ENCODE measurements at places on chromosomes 2 and 18.

- no peak for DNase-seq
These were observed 4.9 kb upstream of the DUSP2 start for GRCh38 chr2:96150007-96150640.

GRCh38 chr2:172096626-172097547, 5.8 kb downstream of the DLX2 start:
- peak; percentile 62 for DNase-seq

GRCh38 chr2:149155988-149156387, 117.5 kb downstream of the LYPD6B start:
- DNase-seq = no peak

GRCh38 chr2:23609254-23609653, 224.3 kb downstream of the KLHL29 start:
- DNase-seq = peak; percentile 9

DNA sequence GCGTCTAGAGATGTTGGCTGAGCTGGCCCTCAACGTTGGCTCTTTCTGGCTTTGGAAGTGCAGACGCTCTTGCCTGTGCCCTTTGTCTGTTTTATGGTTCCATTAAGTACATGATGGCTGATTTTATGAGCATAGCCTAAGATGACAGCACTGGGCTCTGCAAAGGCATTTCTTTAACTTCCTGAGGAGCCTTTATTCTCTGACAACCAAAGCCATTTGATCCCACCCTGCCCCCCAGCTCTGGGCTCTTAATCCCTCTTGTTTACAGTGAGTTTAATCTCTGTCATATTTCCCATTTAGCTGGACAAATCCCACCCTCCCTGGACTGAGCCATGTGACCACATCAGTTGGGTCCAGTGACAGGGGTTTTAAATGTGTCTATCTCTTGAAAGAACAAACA, 195.9 kb downstream of the ACKR3 start:
- DNase-seq = peak; percentile 15

GRCh38 chr2:56656826-56657225, 473.0 kb downstream of the CCDC85A start:
- DNase-seq = no peak
